NCI-H2227 treated with DMSO at 0.1 percent for 48 hours (cell line): ENCODE measurements at places on chromosomes 1 and 21.

DNA sequence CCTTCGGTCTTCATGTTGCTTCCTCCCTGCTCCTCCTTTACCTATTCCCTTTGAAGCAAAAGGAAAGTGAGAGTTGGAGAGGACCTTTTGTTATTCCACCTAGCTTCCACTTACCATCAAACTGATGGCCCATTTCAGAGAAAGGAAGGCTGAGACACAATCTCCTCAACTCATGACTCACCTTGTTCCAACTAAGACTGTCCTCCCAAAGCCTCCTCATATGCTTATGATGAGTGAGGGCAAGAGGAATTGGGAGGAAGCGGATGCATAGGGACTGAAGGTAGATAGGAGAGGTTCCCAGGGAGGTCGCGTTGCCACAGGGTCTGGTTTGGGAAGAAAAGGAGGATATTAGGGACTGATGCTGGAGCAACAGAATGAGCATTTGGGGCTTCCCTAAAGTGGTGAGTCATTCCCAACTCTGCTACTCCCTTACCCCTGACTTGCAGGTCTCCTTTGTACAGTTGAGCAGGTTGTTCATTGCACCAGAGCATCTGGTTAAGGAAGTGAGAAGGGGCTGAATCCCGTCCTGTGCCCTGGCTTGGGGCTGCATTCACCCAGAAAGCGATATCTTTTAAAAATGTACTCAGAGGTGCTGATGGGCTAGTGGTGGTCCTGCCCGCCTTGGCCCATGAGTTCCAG lies 35.0 kb downstream of the LGR6 start:
- no peak for DNase-seq

DNA sequence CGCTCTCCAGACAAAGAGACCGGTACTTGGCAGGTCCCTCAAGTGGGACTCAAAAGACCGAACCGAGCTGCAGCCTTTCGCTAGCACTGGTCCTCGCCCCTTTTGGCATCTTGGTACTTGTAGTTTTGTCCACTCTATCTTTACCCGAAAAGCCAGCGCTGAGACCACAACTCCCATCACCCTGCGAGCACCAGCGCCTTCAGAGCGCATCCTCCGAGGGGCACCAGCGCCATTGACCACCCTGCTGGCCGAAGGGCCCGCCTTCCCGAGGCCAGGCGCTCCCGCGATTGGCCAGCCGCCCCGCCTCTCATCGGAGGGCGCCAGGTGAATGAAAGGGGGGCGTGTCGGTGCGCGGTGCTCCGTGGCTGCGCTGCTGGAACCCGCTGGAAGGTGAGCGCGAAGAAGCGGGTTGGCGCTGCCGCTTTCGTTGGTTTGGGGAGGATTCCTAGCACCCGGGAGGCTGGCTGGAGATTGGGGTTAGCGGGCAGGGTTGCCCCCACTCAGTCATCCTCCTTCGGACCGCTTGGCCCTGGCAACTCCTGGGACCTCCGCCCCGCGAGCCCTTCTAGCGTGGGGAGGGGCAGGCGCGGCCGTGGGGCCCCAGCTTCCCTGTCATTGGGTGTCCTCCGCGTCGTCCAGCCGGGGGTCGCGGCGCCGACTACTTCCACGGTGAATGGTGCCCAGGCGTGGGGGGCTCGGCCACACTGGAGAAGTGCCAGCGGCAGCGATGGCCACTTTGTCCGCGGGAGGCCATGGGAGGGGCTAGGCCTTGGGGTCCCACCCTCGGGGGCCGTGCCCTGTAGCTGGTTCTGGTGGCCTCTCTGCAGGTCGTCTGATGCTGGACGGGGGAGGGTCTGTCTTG lies at the start of gene ZBTB8B:
TSS of gene ZBTB8B (plus strand) at position 357 of the 862 bp plus-strand sequence. CDS start 5,553 bp downstream, outside the sequence.
- peak; percentile 96 for DNase-seq

DNA sequence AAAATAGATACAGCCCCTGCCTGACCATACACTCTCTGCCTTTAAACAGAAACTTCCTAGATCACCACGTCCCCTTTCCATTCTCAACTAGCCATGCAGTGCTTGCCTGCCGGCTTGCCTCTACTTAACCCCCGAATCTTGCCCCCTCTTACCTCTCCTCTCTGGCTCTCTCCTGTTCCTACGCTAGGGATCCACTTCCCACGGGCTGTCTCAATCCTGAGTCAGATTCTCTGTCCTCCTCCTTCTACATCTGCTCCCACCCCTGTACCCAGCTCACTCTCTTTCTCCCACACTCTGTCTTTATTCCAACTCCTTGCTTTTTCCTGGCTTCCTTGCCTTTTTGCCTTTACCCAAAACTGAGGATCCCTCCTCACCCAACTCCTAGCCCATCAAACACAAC lies 29.3 kb downstream of the ATF3 start:
- no peak for DNase-seq

- no peak for DNase-seq
Observed at GRCh38 chr1:187504779-187505178, 676.0 kb downstream of the PLA2G4A start.

- no peak for DNase-seq
Observed at GRCh38 chr21:41170442-41170841, 2.5 kb downstream of the BACE2 start.

DNA sequence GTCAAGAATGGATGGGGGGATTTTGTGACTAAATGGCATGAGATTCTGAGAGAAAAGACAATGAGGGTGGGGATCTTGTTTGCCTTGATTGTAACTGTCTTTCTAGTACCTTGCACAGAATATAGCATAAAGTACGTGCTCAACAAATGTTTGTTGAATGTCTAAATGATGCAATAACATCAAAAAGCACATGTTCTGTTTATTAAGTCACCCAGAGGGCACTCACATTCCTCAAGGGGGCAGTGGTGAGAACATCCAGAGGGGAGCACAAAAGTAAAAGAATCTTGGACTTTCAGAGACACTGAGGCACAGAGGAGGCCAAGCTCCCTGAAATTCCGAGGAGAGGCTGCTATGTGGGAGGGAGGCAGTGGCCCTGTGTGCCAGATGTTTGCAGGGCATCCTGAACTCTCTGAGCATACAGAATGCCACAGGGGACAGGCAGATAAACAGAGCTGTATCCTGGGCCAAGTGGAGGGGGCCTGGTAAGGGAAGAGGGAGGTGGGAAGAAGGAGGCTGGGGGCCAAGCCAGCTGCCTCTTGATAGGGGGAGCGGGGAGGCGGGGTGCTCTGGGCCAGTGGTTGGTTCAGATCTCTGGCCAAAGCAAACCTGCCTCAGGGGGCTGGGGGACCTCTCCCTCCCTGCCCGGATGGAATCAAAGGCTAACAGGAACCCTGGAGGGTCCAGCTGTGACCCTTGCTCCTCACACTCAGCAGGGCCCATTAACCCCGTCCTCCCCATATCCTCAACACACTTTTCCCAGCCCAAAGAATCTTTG lies 6.5 kb upstream of the ATP1A2 start:
- DNase-seq: no peak

GRCh38 chr1:220699044-220699443 lies 8.9 kb downstream of the C1orf115 start:
- DNase-seq: no peak

DNA sequence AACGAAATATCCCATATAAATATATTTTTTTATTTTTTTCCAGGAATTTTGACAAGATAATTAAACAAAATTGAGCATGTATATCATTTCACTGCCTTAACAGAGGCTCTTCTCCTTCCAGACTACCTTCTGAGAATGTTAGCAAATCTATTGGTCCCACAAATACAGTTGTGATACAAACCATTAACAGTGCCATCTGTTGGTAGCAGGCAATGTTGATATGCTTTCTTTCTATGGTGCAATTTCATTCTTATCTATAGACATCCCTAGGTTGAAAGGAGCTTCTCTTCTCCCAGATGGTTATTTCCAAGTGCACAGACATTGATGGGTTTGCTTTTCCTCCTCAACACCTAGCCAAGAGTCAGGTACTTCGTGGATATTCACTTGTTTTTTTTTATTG lies 303.6 kb downstream of the USH2A start:
- no peak for DNase-seq

- peak; percentile 21 for DNase-seq
Observed at GRCh38 chr1:65147424-65148177, 402 bp upstream of the AK4 start.

- DNase-seq: no peak
Observed at GRCh38 chr1:66262208-66262963, 271.6 kb upstream of the SGIP1 start.

DNA sequence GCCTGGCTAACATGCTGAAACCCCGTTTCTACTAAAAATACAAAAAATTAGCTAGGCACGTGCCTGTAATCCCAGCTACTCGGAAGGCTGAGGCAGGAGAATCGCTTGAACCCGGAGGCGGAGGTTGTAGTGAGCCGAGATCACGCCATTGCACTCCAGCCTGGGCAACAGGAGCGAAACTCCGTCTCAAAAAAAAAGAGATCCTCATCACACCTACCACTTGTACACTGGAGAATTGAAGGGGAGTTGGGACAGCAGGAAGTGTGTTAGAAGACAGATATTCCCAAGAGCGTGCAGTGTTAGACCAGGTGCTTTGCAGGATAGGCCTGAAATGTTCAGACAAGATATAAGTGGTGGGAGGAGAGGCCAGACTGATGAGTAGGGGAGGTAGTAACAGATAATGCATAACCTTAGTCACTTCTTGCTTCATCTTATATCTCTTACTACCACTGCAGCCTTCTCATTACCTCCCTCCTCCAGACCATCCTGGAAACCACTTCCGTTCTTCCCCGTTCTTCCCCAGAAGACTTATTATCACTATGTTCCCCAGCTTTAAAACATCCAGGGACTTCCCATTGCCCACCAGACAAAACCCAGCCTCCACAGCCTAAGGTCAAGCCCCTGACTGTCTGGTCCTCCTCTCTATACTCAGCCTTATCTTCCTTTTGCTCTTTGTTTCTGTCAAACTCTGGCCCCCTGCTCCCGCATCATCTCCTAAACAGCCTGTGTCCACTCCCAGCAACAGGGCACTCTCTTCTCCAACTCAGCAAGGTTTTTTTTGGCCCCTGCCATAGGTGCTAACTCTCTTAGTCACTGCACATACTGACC lies 21.3 kb downstream of the FAM20B start:
- no peak for DNase-seq

DNA sequence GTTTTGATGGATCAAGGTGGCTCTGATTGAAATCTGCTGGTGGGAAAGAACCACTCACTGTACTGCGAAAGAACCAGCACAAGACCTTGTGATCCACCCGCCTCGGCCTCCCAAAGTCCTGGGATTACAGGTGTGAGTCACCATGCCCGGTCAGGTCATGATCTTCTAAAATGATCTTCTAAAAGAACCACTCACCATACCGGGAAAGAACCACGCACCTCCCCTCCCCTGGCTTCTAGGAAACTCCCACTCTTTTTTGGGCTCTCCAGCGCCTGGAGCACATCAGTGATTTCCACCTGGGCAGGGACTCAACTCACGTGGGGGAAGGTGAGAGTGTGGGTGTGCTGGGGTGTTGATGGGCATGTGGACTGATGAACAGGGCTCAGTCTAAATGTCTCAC lies 7.9 kb upstream of the RAB7B start:
- no peak for DNase-seq

DNA sequence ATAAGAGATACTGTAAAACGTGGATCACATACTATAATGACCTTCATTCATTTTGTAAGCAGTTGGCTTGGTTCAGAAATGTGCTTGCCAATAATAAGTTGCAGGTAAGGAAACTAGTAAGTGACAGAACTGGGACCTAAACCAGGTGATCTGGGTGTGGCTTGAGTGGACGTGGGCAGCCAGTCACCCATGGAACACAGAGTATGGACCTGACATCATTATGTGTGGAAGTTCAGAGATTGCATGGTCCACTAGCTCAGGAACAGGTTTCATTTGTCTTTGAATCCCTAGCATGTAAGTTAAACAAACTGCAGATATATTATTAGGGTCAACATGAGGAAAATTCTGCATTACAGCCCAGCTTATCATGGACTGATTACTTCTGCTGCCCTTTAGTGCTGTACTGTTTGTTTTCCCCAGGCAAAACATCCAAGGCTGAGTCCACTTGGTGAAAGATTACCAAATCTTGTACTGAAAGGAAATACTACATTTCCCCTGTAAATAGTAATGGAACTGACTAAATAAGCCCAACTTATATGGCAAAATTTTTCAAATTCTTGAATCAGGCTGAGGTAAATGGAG lies 327.3 kb upstream of the SGIP1 start:
- DNase-seq: no peak

DNA sequence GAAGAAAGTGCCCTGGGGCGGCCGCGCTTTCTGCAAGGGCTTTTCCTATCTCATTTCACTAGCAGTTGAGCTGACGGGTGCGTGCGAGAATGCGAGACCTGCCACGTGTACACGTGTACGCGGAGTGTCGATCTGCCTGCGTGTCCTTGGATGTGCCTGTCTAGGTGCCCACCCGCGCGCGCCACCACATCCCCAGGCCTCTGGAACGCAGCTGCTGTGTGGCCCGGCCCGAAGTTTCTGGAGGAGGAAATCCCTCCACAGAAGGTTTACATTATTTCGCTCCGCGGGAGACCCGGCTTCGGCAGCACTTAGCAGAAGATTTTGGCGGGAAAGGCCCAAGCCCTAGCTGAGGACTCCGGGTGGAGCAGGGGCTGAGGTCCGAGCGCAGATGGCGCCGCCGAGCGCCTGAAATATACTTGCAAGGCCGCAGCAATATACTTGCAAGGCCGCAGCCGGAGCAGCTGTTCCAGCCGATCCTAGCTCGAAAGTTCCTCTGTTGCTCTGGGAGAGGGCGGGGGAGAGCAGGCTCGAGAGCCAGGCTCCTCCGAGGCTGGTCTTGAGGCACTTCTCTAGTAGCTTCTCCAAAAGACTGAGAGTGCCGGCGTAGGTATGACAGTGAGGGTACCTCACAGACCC lies 3.9 kb downstream of the TBX15 start:
- DNase-seq: no peak

GRCh38 chr1:67338642-67339041 lies 31.0 kb downstream of the IL12RB2 start:
- no peak for DNase-seq

GRCh38 chr1:42319128-42319851 lies 15.7 kb downstream of the FOXJ3 start:
- no peak for DNase-seq

- DNase-seq: no peak
Observed at GRCh38 chr1:243416495-243416894, 160.7 kb downstream of the SDCCAG8 start.

DNA sequence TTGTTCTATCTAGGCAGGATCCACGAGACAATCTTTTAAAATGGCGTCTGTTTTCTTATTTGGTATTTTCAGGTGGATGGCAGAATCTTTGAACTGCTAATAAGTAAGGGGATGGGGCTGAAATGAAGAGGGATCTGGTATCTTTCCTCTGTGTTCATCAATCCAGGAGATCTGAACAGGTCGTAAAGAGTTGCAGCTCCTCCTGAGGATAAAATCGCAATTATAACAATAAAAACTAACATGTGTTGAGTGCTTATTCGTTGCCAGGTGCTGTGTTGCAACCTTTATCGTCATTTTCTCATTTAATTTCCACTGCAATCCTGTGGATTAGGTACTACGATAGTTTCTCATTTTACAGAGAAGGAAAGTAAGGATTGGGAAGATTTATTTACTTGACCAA lies 134.6 kb upstream of the DPYD start:
- DNase-seq: peak; percentile 45

DNA sequence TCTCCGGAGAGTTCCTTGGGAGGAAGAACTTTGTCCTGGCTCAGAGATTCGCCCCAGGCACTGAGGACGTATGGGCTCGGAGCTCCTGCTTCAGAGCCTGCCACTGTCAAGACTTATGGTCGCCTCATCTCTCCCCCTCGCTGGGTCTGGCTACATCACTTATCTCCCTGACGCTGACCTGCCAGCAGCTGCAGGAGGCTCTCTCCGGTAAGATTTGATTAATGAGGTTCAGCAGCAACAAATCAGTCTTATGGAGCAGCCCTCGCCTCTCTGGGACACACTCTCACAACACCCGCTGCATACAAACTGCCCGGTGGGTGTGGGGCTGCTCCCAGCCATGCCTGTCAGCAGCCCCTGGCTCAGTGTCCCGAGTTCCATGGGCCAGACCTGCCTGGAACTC lies 297.8 kb downstream of the RRAGC start:
- no peak for DNase-seq
